ENCODE measurements at places on chromosomes 11 and 22. TPM values are rescaled to one million over a fixed set of nuclear protein-coding genes. Genes with fewer than 3 reads are reported as not detected.

The STK33 gene
- 20.5 TPM for total RNA-seq

The PTPN5 gene
- 4.1 TPM for total RNA-seq

The KIAA1671 gene
- 27.0 TPM for total RNA-seq

The KCNQ1 gene
- total RNA-seq = 2.1 TPM

The MMP1 gene
- total RNA-seq = 0.17 TPM

The AP2A2 gene
- total RNA-seq = 80.7 TPM

The CARD10 gene
- total RNA-seq = 6.0 TPM

The ELMOD1 gene
- 0.57 TPM for total RNA-seq

The BDNF gene
- not detected for total RNA-seq

The LDHAL6A gene
- not detected for total RNA-seq

GRCh38 chr11:10742460-10743208, 8.4 kb upstream of the CTR9 start:
- no peak for DNase-seq

DNA sequence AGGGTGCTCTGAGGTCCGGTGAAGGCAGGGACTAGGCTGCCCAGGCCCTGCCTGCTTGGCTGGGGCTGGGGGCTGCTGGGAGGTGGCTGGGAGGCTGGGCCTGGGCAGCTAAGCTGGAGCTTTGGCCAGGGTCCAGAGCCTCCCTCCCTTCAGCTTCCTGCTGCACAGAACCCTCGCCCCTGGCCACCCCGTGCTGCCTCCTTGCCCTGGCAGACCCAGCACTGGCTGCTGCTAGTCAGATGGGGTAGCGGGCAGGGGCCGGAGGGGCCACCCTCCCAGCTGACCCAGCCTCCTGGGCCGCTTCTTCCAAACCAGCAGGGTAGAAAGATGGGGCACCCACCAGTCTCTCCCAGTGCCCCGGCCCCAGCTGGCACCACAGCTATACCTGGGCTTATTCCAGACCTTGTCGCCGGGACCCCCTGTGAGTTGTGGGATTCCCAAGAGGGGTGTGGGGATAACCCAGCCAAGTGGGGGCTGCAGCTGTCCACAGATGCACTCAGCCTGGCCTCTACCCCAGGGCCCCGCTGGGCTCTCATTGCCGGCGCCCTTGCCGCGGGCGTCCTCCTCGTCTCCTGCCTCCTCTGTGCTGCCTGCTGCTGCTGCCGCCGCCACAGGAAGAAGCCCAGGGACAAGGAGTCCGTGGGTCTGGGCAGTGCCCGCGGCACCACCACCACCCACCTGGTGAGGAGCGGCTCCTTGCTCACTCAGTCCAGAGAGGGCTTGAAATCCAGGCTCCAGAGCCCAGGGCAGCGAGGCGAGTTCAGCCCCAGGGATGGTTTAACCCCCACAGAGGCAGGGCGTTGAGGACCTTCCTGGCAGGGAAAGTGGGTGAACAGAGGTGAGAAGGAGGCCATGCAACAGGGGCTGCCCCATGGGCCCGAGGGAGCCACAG, at the start of gene SYT8:
Gene SYT8, plus strand, starts transcription at position 212 of the 892 bp plus-strand sequence. Its CDS starts 116 bp downstream, at position 328.
- DNase-seq = no peak

DNA sequence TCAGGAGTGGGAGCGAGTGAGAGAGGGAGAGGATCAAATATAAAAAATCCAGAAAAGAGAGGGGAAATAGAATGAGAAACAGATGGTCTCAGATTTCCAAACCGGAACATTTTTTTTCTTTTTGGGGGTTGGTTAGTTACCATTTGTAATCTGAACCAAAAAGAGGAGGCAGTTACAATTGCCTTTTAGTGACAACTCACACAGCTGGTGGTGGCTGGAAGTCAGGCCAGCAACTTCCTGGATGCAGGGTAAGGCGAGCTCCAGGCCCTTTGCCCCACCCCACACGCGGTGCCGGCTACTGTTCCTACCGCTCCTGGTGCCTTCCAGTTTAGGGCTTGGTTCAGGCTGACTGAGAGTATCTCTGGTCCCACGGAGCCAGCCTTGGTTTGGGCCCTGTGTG, 21.0 kb upstream of the UBASH3B start:
- DNase-seq = no peak

GRCh38 chr11:69567951-69568808, 72.8 kb upstream of the CCND1 start:
- DNase-seq = no peak

DNA sequence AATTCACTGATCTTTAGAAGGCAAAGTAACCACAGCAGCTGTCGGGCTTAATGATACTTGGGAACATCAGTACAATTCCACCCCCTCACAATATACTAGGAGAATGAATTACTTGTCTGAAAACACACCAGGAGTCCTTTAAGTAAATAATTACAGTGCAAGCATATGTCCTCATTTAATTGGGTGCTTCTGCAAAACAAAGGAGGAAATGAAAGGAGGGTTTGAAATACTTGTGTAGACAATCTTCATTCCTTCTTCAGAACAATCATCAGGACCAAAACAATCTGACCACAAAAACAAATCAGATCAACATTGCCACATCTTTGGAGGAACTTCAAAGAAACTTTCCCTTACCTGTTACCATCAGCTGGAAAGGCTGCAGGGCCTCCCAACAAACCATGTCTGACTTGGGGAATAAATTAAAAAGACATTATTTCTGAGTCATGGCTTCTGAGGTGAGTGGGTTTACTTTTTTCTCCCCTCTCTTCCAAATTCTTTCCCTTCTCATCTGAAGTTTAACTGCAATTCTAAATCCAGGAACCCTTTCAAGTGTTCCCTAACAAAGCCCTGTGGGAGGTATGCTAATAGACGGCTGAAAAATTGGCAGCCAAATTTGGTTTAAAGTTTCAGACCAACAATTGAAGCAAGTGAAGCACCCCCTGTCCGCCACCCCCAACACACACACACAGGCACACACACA, 12.5 kb upstream of the CCDC117 start:
- DNase-seq = no peak

DNA sequence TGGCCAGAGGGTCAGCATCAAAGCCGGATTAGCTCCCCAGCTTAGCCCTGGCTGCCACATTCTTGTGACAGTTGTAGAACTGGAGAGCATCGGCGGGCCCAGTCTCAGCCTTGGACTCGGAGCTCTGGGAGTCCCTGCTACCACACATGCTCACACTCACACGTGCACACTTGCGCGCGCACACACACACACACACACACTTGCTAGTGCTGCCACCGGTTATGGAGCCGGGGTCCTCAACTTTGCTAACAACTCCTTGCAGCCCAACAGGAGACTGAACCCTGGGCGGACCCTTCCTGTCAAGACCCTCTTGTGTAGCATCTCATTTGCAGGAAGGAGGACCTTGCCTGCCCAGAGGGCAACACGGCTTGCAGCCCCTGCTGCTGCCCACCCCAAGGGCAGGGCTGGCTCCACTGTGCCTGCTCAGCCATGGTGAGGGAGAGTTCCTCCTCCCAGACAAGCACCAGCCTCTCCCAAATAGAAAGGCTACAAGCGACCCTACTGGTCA, 107.6 kb downstream of the WNT7B start:
- DNase-seq = no peak

DNA sequence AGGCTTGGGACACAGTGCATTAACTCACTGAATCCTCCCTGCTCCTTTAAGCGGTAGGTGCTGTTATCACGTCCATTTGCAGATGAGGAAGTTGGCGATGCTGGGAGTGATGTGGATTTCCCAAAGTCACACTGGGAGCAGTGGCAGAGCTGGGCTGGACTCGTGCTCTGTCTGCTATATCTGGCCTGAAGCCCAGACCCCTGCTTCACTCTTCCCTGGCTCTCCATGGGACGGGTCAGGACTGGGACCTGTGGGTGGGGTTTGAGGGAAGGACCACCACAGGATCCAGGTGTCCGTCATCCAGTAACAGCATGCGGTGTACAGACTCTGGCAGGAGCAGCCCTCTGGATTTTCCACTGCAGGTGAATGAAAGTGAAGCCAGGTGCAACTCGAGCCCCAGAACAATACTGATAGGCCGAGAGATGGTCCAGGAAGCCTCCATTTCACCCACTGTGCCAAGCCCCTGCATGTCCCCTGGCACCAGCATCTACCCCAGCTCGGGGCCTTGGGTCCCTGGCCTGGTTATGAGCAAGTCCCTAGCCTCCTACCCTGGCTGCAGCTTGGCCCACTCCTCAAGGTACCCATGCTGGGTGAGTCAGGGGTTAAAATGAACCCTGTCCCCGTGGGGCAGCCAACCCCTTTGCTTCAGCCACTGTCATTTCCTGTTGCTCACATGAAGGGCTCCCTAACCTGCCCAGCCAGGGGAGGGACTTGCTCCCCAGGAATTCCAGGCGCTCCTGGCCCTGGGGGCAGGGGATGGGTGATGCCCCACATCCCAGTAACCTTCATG, 4.2 kb downstream of the USP2 start:
- DNase-seq = no peak

GRCh38 chr22:31139866-31140716, at the start of gene PLA2G3:
Gene PLA2G3 (minus strand): TSS chr22:31140508. CDS start chr22:31140354, 154 bp downstream.
- DNase-seq = no peak

DNA sequence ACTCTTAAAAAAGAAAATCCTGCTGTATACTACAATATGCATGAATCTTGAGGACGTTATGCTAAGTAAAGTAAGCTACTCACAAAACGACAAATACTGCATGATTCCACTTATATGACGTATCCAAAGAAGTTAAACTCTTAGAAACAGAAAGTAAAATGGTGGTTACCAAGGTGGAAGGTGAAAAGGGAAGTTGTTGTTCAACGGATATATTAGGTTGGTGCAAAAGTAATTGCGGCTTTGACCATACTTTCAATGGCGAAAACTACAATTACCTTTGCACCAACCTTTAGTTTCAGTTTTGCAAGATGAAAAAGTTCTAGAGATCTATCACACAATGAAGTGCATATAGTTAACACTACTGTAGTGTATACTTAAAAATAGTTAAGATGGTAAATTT, 101.8 kb downstream of the FAM168A start:
- no peak for DNase-seq

DNA sequence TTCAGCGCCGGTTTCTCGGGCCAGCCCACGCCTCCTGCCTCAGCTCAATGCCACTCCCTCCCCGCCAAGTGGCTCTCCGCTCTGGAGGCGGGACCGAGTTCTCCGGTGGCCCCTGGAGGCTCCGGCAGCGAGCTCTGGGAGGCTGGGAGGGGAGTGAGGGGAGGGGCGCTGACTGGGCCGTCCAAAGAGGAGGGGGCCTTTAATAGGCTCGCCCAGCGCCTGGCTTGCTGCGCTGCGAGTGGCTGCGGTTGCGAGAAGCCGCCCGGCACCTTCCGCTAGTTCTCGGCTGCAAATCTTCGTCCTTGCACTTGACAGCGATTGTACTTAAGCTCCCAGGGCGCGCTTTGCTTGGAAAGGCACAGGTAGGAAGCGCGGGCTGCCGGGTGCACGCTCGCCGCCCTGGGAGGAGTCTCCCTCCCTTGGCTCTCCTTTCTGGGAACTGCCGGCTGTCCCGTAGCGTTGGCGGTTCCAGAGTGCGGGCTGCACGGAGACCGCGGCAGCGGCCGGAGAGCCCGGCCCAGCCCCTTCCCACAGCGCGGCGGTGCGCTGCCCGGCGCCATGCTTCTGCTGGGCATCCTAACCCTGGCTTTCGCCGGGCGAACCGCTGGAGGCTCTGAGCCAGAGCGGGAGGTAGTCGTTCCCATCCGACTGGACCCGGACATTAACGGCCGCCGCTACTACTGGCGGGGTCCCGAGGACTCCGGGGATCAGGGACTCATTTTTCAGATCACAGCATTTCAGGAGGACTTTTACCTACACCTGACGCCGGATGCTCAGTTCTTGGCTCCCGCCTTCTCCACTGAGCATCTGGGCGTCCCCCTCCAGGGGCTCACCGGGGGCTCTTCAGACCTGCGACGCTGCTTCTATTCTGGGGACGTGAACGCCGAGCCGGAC, at the start of gene ADAMTS15:
Gene ADAMTS15, plus strand, starts transcription at position 230 of the 894 bp plus-strand sequence. Its CDS starts 329 bp downstream, at position 559.
- DNase-seq = peak; percentile 95

GRCh38 chr11:74384641-74385040, 13.6 kb downstream of the PGM2L1 start:
- no peak for DNase-seq

DNA sequence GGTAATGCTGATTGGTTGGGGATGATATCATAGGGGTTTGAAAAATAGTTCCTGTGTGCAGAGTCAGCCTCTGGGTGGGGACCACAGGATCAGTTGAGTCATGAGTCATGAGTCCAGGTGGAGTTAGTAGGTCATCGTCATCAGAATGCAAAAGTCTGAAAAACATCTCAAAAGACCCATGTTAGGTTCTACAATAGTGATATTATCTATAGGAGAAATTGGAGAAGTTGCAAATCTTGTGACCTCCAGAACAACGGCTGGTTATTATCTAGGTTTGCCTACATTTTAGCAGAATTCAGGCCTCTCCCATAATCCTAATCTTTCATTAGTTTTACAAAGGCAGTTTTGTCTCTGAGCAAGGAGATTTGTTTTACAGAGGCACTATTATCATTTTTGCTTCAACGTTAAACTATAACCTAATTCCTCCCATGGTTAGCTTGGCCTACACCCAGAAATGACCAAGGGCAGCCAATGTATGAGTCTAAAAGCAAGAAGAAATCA, 38.9 kb downstream of the MS4A2 start:
- no peak for DNase-seq

DNA sequence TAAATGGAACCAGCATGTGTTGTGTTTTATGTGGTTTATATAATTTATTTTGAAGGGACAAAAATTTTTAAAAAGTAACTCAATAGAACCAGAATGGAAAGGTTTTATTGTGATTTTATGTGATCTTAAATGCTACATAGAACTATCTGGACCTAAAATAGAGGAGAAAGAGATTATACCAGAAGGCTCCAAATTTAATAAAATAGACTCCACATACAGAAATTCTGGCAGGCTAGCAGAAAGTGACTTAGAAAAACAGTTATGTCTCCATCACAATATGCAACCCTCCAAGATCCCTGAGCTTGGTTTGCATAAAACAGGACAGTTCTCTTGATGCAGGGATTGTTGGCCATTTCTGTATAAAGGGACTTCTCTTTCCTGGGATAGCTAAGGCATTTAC, 107.9 kb downstream of the BBOX1 start:
- DNase-seq = no peak
